ENCODE measurements at places on chromosomes 2 and 18.

- DNase-seq: no peak
Measured at GRCh38 chr2:224793946-224794345, 77.8 kb upstream of the CCDC195 start.

DNA sequence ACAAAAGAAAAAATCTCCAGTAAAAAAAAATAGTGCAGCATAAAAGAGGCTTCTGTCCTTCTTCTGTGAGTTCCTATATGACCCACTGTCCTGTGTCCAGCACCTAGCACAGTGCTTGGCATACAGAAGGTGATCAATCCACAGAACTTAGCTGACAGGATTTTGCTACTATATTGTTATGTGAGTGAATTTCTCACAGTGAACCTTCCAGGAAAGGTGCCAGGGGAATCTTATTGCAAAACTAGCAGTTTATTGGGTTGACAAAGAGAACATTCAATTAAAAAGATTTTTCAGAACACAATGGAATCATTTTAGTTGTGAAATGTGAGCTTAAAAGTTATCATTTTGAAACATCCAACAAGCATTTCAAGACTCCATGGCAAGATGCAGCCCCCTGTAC lies 12.4 kb upstream of the TRIB2 start:
- DNase-seq: no peak

DNA sequence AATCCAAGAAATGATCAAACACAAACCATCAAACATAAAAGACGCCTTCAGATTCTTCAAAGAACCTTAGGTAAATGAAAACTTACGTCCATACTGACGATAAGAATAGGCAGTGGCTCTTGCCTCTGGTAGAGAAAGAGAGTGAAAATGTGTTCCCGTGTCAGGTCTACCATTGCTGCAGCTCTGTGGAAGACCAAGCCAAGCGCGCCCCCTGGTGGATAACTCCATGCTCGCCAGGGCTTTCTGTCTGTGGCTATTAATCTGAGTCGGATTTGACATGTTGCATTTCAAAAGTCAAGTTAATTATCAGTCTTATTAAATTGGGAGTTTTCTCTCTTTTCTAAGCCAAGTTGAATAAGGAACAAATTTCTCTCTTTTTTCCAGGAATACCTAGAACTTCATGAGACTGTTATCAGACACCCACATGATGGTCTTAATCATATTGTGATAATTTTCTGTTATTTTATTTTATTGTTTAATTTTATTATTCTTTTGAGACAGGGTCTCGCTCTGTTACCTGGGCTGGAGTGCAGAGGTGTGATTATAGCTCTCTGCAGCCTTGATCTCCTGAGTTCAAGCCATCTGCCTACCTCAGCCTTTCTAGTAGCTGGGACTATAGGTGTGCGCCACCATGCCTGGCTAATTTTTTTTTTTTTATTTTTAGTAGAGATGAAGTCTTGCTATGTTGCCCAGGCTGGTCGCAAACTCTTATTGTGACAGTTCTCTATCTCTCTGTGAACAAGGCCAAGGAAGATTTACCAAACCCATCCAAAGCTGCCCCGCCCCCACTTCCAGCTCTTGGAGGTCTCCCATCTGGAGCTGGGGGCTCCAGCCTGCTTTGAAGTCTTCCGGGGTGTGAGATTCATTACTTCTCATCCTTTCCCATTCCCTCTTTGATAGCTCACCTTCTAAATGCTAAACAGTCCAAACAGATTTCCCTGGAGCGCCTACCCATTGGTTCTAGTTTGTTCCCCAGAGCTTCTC lies 15.8 kb upstream of the ZAP70 start:
- DNase-seq: peak; percentile 59

GRCh38 chr2:200259577-200259957 lies 46.9 kb upstream of the SPATS2L start:
- no peak for DNase-seq

GRCh38 chr2:68463287-68463877 lies 3.7 kb downstream of the FBXO48 start:
- peak; percentile 48 for DNase-seq

- DNase-seq: no peak
Measured at GRCh38 chr2:103123516-103123915, 361.7 kb downstream of the TMEM182 start.

DNA sequence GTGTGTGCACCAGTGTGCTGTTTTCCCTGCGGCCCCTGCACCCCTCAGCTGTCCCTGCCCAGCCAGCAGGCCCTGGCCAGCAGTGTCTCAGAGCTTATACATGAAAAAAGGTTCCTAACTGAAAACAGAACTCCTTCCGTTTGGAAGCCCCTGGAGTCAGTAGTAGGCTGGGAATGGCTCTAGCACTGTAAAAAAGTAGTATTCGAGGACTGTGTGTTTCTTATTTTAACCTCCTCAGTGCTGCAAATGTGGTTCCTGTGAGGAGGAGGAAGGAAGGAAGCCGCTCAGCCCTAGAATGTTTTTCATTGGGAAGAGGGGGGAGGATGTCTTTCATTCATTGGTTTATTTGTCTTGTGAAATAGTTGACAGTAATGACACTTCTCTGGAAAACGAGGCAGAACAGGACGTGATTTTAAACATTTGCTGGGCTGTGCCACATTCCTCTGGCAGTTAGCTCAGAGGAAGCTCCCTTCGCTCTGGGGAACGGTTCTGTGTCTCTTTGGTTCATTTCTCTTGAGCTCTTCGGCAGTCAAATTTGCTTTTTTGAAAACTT lies 103.5 kb downstream of the SPTBN1 start:
- peak; percentile 92 for DNase-seq
